ENCODE measurements at places on chromosomes 11 and 22. TPM values are rescaled to one million over a fixed set of nuclear protein-coding genes. Genes with fewer than 3 reads are reported as not detected.

DNA sequence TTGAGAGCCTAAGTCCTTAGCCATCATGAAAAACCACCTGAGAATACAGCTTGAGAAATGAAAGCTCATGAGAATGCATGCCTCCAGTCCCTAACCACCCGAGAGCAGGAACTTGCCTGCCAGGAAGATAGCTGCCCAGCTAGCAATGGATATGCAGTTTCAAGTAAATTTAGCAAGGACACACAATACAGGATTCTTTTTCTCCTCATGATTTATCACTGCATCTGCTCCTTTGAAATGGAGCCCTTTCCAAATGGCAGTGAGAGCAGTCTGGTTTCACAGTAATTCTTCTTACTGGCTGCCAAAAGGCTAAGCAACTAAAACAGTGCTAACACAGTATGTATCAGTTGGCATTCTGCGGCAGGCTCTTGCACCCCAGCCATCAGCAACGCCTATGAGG lies 109.9 kb downstream of the MICAL3 start:
- DNase-seq = no peak

- peak; percentile 22 for DNase-seq
These were observed 69.2 kb upstream of the INCENP start for GRCh38 chr11:62054484-62055121.

- DNase-seq = no peak
These were observed 967 bp upstream of the GALNT18 start for GRCh38 chr11:11622772-11623171.

DNA sequence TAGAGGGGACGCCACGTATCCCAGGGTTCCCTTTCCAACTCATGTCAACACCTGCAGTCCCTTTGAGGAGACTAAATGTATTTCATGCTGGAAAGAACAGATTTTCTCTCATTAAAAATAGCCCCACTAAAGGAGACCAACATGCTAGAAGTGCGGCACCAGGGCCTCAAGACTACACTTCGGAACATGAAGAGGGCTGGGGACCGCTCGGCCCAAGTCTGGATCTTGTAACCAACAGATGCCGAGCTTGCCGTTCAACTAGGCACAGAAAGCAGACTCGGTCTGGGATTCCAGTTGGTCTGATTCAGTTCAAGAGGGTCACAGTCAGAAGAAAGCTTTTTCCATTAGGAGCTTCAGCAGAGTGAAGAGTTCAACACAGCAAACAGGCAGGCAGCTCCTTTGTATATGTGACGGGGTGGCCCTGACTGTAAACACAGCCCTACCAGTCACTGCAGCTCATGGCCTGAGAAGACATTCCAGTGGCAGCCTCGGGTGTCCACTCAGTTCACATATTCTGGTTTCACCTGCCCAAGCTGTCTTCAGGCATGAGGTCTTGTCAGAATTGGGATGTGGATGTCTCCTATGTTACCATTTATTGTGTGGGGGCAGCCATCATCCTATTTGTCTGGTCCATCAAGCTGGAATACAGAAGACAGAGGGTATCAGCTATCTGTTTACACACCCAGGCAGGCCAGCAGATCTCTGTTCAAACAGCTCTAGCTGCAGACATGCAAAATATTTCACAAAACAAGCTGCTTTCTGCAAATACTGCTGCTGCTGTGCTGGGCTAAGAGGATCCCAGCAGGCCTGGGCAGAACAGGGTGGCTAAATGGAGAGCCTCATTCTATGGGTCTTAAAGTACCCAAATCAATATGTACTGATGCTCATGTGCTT lies 8.8 kb downstream of the RIC8A start:
- DNase-seq = no peak

Gene ADSL
- total RNA-seq = 143 TPM

Gene WNT7B
- not detected for total RNA-seq

GRCh38 chr22:27201276-27201675 lies 543.9 kb downstream of the MIAT start:
- no peak for DNase-seq

DNA sequence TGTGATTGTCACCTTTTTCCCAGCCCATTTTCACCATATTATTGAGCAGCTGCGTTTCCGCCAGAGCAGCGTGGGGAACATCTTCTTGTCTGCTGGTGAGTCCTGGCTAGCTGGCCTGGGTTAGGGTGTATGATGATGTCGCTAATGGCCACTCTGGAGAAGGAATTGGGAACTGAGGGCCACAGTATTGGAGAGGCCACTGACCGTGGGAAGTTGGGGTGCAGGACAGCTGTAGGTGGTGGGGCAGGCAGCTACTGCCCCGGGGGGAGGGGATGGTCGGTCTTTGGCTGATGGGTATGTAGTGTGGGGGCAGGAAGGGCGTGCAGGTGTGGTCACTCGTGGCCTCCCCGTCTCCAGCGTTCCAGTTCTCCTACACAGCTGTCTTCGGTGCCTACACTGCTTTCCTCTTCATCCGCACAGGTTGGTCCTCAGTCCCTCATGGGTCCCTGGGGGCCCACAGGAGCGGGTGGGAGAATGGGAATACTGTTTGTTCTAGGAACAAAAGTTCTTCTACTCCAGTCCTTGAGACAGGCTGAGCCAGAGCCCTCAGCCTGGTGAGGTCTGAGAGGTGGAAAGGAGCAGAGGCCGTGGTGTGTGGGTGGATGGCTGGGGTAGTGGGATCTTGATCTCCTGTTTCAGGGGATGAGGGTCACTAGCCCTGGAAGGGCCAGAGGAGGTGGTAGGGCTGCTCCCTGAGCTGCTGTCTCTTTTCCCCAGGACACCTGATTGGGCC lies 2.1 kb downstream of the RCE1 start:
- DNase-seq = no peak

DNA sequence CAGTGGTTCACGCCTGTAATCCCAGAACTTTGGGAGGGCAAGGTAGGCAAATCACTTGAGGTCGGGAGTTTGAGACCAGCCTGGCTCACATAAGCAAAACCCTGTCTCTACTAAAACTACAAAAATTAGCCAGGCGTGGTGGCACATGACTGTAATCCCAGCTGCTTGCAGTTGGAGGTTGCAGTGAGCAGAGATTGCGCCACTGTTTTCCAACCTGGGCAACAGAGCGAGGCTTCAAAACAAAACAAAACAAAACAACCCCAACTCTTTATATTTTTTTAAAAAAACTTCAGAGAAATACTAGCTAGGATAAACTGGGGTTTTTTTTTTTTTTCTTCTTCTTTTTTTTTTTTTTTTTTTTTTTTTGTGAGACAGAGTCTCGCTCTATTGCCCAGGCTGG lies 31.8 kb upstream of the RAPSN start:
- no peak for DNase-seq

GRCh38 chr22:27972732-27973698 lies 54.0 kb upstream of the PITPNB start:
- no peak for DNase-seq

DNA sequence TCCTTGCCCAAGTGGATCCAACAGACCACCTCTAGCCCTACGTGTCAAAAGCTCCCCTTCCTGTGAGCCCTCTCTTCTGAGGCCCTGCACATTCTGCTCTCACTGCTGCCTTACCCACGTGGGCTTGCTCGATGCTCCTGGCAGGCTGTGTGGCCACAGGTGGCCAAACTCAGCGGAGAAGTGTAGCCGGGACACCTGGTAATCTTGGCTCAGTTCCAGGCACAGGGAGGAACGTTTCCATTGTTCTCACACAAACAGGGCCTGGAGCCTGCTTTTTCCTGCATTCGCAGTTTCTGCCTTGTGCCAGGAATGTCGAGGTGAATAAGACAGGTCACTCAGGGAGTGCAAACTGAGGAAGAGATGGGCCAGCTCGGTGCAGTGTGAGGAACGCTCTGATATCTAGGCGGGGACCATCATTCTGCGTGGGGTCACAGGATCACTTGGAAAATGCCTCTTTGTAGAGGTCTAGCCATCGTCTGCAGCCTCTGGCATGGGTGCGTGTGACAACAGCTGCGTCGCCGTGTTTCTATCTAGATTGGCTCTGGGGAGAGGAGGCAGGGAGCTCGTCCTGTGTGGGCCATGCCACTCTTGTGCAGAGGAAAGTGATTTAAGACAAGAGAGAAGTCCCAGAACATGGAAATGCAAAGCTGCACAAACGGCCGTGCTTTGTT lies 127.6 kb upstream of the PARVA start:
- DNase-seq = no peak

DNA sequence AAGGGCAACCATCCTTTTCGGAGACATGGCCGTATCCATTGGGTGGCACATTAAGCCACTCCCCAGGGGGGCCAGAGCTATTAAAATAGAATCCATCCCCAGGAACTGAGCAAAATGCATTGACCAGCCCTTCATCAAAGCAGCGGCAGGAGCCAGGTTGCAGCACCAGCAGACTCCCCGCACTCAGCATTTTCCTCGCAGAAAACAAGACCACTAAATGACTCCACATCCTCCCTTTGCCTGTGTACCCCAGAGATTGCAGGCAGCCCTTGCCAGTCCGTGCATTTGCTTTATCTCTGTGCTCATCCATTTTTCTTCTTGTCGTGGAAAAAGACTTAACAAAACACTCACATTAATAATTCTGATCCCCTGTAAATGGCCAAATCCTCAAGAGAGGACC lies 144.4 kb upstream of the LARGE1 start:
- no peak for DNase-seq

Gene EHF
- not detected for total RNA-seq

DNA sequence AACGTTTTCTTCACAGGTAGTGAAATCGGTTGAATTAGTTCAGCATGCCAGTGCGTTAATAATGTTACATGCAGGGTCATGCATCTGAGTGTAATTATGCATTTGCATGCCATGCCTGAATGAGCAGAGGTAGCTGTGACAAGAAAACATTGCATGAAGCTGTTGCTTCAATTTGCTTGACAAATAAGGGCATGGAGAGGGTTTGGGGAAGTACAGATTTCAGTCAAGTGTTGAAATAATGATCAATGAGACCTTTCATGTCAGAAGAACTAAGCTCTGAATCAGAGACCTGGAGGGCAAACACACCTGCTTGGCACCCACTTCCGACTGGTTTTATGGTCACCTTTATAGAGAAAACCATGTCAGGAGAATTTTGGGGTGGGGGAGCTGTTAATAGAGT lies 221.4 kb downstream of the DBX1 start:
- DNase-seq = no peak

- no peak for DNase-seq
These were observed 8.6 kb upstream of the C11orf96 start for GRCh38 chr11:43933608-43934551.

GRCh38 chr11:78313181-78313795 lies 104.3 kb downstream of the GAB2 start:
- no peak for DNase-seq

Gene MRGPRX3
- not detected for total RNA-seq

DNA sequence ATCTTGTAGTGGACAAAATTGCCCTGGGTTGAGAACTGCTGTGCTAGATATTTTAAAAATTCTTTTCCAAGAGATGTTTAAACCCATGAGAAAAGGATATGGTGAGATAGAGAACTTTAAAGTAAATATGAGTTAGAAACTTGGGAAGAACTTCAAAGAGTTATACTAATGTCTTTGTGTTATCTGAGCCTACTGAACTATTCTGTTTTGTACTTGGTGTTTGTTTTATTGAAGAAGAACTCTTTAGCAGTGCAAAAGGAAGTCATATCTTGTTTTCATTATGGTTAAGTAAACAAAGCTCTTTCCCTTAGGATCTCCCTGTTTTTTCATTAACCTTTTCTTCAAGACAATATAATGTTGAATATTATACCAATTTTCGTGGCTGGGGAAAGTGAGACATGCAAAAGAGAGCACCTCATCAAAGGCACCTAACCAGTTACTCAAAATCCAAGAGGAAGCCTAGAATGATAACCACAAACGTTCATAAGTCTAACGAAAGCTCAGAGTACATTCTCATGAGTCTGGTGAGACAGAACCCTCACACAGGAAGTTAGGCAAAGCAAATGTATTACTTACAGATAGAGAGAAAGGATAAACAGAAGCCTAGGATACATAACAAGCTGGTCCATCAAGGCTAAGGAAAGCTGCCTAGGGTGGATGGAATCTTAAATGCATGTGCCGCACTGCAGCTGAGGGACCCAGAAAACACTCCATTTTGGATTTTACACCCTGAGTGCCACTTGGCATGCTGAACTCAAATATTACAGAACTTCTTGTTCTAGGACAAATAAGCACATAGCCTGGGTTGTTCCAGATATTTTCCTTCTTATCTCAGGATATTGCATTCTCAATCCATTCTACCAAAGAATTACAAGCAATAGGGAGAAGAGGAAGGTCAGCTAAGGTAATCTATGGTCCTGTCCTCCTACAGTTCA lies 112.5 kb upstream of the ANO3 start:
- no peak for DNase-seq

DNA sequence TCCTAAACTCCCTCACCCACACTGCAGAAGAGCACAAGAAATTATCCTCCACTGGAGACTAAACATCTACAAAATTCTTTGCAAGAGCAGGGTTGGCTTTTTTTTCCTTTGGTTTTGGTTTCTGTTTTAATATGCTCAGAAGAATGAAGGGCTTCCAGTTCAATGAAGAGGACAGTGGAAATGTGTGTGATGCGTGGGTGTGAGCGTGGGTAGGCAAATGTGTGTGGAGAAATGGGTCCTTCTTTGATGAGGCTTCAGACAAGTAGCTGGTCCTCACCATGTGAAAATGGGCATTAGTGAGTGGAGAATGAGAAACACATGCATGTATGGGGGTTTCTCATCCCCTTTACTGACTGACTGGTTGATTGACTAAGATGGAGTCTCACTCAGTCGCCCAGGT lies 263.3 kb upstream of the SYN3 start:
- no peak for DNase-seq

Gene SIRT3
- 17.6 TPM for total RNA-seq

DNA sequence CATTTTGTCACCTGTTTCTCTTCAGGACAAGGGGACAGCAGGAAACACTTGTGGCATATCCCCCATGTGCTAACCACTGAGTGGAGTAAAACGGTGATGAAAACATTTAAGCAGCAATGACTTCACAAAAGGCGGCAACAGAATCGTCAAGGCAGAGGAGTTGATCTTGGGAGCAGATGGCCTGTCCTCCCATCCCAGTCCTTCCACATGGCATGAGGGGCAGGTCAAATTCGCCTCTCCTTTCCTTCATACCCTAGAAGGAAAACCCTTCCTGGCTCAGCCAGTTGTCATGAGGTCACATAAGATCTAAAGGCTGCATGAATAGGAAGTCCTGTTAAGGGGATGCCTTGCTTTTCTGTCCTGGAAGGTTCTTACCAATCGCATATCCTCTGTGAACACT lies 169.1 kb downstream of the MAML2 start:
- DNase-seq = no peak

Gene OR8D1
- total RNA-seq = not detected

Gene CAT
- 29.6 TPM for total RNA-seq

- DNase-seq = no peak
These were observed 70.3 kb downstream of the KIRREL3 start for GRCh38 chr11:126930091-126930841.

DNA sequence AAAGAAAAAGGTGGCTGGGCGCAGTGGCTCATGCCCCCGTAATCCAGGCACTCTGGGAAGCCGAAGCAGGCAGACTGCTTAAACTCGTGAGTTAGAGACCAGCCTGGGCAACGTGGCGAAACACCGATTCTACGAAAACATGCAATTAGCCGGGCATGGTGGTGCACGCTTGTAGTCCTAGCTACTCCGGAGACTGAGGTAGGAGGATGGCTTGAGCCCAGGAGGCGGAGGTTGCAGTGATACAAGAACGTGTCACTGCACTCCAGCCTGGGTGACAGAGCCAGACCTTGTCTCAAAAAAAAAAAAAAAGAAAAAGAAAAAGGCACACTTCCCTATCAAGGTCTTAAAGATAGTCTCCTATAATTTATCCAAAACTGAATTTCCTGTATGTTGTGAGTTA lies 39.4 kb downstream of the DGCR2 start:
- no peak for DNase-seq

Gene CARD18
- total RNA-seq = not detected

All from activated CD4-positive, alpha-beta memory T cell treated with anti-CD3 and anti-CD28 coated beads for 36 hours (primary cell).